ENCODE measurements at places on chromosomes 4 and X.

GRCh38 chrX:9595174-9595573 lies 130.3 kb downstream of the TBL1X start:
- no peak for DNase-seq

- no peak for DNase-seq
Observed at GRCh38 chrX:69357317-69357716, 146.8 kb upstream of the NALF2 start.

DNA sequence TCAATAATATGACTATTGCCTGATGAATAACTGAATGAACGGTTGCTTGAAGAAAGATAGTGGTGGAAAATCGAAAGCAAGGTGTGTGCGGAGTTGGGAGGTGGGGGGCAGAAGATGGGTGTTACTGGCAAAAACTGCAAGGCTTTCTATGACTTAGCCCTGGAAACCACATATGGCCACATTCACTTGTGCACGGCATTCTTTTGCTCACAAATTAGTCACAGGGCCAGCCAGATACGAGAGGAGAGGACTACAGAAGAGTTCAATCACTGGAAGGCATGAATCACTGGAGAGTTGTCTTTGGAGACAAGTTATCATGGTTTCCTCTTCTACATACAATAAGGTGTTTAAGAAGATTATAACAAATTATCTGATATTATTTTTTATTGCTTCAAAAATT lies 626.5 kb upstream of the CPEB2 start:
- DNase-seq: no peak

DNA sequence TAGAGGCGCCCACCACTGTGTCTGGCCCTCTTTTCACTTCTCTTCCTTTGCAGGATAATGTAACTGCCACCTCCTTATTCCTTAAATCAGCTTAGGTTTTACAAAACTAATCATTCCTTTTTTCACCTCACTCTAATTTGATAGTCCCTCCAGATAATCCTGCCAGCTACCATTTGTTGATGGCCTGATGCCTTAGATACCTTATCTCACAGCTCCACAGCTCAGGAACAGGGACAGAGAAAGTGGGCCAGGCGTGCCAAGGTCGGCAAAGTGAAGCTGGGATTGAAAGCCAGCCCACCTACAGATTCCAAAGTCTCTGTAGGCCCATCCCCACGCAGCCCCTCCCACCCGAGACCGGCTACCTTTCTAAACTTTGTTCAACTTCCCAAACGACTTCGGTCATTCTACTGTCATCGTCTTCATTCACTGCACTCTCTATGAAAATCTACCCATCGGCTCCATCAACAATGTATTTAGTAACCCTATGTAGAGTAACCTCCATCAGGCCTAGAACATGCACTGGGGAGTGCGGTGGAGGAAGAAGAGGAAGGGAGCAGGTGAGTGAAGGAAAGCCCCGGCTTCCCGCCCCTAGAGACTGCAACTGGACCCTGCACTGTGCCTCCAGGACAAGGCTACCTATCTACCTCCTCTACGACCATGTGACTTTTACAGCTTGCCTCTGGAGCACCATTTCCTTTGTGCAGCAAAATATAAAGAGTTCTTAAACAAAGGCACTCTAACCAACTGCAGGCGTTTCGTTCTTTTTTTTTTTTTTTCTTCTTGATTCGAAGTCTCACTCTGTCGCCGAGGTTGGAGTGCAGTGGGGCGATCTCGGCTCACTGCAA lies 1.5 kb downstream of the CASP6 start:
- no peak for DNase-seq

GRCh38 chr4:185666156-185666555 lies 130.8 kb upstream of the PDLIM3 start:
- no peak for DNase-seq

GRCh38 chr4:104205116-104205515 lies 289.6 kb downstream of the CXXC4 start:
- DNase-seq: no peak

DNA sequence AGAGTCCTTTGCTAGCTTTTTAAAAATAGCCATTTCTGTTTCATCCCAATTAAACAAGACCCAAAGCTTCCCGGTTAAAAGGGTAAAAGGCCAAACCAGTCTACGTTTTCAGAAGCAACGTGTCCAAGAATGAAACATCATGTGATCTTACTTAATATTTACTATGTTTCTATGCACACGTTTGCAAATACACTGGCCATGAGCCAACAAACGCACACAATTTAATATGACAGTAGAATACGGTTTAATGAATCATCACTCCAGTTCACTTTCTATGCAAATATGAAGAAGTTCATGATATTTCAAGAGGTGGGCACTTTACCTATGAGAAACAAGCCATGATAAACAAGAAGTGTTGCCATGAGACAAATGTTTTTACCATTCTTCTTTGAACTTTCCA lies 4.3 kb downstream of the NR0B1 start:
- DNase-seq: no peak

- DNase-seq: no peak
Observed at GRCh38 chr4:115927382-115927781, 814.0 kb upstream of the NDST4 start.

DNA sequence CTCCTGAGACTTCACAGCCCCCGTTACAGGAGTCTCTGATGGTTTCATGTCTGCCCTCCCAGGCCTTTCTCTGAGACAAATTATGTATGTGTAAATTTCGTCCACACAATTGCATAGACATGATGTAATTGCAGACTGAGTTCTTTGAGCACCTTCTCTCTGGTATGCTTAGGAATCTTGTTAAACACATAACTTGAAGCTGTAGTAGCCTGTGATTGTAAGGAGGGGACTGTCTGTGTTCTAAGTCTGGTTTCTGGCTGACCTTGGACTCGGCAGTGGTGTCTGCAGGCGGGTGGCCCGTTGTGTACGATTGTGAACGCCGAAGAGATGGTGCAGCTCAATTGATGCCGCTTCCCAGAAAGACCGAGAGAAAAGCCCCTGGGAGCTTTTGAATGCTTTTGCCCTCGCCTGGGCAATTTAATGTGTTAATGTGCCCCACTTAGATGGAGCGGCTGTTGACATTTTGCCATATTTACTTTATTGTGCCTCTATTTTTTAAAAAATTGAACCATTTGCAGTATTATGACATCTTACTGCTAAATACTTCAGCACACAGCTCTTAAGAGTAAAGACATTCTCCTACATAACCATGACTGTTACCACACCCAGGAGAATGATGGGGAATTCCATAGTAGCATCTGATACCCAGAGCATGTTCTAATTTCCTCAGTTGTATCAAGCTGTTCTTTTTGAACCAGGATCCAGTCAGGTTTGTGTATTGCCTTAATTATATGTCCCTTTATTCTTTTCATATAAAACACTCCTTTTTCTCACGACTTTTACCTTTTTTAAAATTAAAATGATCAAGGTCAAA lies 58.4 kb upstream of the TADA2B start:
- DNase-seq: no peak

DNA sequence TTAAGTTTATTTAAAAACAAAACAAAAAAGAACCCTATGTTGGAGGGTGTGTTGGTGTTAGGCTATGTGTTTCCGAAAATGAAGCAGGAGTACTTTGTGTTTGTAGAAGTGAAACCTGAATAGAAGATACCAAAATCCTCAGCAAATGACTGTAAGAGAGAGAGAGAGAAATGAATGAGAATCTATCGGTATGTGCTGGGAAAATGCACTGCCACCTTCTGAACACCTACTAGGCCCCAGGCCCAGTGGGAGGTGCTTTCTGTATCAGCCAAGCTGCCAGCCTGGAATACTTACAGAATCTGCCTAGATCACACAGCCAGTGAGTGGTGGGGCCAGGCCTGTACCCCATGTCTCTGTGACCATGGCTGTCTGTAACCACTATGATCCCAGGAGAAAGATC lies 14.9 kb upstream of the PIM2 start:
- DNase-seq: no peak

GRCh38 chr4:5220028-5220427 lies 168.7 kb downstream of the STK32B start:
- no peak for DNase-seq

- no peak for DNase-seq
Observed at GRCh38 chrX:46582325-46582724, 8.8 kb downstream of the CHST7 start.

DNA sequence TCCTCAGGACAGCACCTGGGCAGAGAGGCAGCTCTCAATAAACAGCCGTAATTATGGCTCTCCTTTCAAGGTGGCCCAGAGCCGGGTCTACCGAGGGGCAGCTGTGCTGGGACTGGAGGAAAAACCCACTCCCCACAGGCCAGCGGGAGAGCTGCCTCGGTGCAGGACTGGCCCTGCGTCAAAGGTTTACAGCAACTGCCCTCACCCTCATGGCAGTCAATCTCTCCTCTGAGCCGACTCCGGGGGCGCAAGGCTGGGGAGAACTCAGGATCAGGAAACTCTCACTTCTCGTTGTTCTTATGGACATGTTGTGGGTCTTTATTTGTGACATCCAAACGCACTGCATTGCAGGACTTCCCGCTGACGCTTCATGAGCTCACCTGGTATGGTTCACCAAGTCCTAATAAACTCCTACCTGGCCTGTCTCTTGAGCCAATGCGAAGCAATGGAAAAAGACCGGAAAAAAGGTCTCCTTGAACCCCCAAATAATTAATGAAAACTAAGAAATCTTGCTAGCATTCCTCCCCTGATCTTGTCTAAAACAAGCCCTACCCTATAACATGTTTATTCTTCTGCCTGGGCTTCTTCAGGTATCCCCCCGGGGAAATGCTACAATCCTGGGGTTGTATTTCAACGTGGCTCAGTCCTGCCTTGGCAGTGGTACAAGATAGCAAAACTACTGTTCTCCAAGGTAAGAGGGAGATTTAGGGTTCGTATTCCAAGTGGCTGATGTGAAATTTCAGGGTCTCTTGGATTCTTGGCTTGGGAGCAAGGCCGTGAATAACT lies 50.1 kb upstream of the CDKN2AIP start:
- DNase-seq: no peak

GRCh38 chr4:94548571-94548970 lies 96.8 kb downstream of the PDLIM5 start:
- no peak for DNase-seq

DNA sequence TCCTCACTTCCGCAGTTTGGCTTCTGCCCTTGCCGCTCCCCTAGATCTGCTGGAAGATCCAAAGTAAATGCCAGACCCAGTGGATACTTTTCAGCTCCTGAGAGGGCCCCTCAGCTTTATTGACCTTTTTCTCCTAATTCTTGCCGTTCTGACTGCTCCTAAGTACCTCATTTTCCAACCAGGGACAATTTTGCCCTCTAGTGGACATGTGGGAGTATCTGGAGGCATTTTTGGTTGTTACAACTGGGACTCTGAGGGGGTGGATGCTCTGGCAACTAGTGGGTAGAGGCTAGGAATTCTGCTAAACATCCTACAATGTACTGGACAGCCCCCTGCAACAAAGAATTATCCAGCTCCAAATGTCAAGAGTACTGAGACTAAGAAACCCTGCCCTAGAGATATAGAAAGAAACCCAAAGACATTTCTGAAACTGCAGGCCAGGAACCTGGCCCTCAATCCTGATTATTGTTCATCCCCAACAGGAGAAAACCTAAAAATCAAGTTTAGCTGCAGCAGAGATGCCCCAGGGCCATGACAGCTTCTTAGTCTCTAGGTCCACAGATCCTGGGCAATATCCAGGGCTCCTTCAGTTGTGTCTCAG lies 3.4 kb downstream of the TEX13B start:
- DNase-seq: no peak

GRCh38 chr4:81694176-81694913 lies 222.6 kb upstream of the RASGEF1B start:
- no peak for DNase-seq

DNA sequence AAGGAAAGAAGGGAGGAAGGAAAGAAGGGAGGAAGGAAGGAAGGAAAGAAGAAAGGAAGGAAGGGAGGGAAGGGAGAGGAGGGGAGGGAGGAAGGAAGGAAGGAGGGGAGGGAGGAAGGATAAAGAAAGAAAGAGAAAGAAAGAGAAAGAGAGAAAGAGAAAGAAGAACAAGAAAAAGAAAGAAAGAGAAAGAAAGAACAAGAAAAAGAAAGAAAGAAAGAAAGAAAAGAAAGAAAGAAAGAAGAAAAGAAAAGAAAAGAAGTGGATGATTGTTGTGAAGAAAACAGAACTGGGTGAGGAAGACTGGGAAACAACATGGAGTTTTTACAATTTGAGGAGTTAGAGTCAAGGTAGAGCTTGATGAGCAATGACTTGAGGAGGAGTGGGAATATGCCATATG lies 78.0 kb downstream of the EIF4E start:
- no peak for DNase-seq

DNA sequence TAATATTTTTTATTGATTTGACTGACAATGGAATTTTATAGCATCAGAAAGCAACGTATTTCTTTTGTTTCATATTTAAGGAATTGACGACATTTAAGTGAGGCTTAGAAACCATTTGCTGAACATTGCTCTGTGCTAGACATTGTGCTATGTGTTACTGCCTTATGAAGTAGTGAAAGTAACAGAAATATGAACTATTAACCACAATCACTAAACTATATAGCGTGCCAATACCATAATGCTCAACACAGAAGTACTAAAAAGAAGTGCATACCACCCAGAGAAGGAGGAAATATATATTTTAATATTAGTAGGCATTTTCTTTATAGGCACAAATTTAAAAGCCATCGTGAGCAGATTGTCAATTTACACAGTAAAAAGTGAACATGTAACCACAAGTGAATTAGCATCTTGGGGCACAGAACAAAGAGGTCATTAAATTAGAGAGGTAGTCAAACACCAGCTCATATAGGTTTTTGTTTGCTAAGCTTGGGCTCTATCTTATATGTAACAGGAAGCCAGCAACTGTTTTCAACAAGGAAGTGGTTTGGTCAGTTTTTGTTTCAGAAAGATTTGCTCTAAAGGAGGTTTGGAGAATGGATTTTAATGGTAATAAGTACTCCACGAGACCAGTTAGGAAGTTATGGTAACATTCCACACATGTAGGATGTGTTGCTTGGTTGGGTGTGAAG lies 270.7 kb downstream of the GRXCR1 start:
- no peak for DNase-seq

- no peak for DNase-seq
Observed at GRCh38 chr4:175411251-175411650, 400.8 kb downstream of the GPM6A start.

GRCh38 chr4:53514509-53514908 lies 76.8 kb downstream of the LNX1 start:
- no peak for DNase-seq

DNA sequence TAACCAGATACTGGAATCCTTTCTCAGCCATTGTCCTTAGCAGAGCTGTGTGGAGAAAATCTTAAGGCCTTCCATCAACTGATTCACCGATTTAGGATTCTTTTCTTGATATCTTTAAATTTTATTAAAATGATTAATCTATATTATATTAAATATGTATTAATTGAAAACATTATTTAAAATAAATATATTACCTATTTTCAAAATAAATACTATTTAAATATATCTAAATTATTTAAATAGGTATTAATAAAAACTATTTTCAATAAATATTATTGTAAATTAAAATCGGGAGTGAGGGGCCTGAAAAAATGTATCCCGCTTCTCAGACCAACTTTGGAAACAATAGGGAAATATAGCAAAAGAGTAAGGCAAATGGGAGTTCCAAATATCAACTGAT lies 94.0 kb upstream of the HPF1 start:
- DNase-seq: no peak

- DNase-seq: no peak
Observed at GRCh38 chr4:37946503-37947179, 13.6 kb upstream of the PTTG2 start.

GRCh38 chr4:140255467-140255866 lies 101.5 kb upstream of the MAML3 start:
- no peak for DNase-seq

Measured in BJ (cell line).